ENCODE measurements at places on chromosomes 4 and X.

DNA sequence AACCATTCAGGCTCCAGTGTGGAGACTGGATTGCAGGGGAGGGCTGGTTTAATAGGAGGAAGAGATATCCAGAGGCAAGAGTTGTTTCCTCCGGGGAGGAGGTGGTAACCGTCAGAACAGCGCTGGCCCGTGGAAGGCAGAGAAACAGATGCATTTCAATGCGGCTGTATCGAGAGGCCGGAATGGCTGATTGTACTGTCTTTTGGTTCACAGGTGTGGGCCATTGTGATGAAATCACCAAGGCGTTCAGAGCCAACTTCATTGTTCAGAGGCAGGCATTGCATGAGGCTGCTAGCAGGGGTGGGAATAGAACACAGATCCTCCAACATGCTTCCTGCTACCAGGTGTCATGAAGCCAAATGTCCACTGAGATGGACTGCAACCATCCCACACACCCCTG is 53.0 kb downstream of the SHOX start:
- DNase-seq = no peak

- peak; percentile 5 for DNase-seq
Measured at GRCh38 chr4:176123710-176124407, 58.2 kb downstream of the WDR17 start.

DNA sequence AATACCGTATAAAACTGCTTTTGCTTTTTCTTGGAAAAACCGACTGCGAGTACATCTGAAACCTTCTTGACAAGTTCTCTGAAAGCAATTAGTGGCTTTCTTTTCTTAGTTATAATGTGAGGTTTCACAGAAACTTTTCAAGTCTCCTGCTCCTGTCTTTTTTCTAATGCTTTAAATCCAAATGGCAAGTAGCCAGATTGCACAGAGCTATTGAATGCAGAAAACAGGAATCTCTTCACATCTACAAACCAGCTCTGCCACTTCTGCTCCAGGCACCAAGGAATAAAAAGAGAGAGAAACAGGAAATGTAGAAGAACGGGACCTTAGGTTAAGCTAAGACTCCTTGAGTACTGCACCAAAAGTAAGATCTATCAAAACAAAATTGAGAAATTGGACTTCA is 267.3 kb upstream of the TET2 start:
- no peak for DNase-seq

GRCh38 chr4:16391196-16391595 is 164.9 kb upstream of the TAPT1 start:
- DNase-seq = no peak

GRCh38 chr4:77742054-77742453 is 77.1 kb downstream of the CNOT6L start:
- no peak for DNase-seq

DNA sequence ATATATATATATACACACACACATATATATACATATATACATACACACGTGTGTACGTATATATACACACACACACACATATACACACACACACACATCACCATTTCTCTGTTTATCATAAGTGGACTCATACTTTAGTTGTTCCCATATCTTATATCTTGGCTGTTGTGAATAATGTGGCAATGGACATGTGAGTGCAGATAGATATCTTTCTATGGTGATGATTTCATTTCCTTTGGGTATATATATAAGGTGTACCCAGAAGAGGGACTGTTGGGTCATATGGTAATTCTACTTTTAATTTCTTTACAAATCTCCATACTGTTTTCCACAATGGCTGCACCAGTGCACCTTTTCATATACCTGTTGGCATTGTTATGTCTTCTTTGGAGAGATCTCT is 105.9 kb downstream of the LARP1B start:
- no peak for DNase-seq

DNA sequence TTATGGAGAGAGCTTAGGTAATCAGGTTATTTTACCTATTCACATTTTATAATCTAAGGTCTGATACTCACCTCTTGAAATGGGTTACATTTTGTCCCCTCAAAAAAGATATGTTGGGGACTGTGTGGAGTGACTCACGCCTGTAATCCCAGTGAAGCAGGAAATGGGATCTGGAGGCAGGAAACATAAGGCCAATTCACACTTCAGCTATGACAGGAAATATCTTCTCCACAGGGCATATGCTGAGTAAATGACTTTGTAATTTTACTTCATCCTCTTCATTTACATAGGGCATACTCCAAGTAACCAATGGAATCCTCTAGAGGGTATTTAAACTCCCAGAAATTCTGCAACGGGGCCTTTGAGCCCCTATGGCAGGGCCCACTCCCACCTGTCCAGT is 54.8 kb upstream of the ZMAT1 start:
- no peak for DNase-seq

GRCh38 chr4:87543835-87544461 is 14.8 kb upstream of the SPARCL1 start:
- DNase-seq = no peak

DNA sequence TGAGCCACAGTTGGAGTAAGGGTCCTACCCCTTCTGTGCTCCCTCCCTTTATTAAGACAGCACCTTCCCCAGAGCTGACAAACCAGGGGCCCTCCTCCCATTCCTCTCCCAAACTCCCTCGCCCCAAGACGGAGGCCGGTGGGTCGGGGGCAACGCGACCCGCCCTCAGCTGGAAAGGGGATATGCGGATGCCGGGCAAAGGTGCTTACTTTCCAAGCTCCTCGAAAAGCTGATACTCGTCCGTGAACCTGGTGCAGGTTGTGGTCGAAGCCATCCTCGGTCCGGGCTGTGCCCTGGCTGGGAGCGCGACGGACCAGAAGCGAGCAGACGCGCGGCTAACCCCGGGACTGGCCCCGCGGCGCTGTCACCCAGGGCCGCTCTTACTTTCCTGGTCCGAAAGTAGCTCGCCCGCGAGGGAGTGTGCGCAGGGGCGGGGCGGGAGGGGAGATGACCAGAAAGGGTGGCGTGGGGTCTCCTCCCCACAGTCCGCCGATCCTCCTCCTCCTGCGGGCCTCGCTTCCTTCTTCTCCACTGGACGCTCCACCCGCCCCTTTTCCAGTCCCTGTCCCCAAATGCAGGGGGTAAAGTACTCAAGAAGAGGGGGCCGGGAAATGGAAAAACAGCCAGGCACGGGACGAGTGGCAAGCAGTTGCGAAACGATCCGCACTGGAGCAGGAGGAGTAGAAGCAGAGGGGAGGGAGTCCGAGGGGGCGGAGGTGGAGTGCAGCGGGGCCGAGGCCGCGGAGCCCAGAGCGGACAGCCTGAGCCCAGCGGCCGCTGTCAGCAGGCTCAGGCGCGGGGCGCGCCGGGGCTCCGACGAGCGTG is 531 bp downstream of the CAMK2D start:
- DNase-seq = peak; percentile 67

GRCh38 chr4:138021139-138021830 is 220.9 kb downstream of the SLC7A11 start:
- no peak for DNase-seq

DNA sequence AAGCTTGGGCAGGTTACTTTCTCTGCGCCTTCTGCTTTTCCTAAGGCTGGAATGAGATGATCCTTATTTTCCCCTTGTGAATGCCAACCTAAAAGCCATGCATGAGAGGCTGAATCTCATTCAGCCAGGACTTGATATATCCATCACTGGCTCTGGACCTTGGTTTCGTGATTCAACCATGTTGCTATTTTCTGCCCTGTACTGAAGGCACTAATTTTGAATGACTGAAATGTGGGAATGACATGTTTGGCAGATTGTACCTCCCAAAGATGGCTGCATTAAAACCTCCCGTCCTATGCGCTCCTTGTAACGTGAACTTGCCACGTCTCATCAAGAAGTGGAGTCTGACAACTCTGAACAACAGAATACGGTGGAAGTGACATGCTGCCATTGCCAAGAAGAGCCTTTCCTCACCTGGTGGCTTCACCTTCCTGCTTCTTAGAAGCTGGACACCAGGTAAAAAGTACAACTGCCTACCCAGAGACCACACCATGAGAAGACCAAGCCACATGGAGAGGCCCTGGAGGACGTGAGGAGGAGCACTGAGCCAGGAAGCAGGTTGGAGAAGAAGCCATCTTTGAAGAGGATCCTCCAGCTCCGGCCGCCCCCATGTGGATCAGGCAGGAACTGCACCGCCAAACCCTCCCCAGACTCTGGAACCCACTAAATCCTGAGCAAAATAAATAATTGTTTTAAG is 174.5 kb downstream of the NSUN7 start:
- peak; percentile 89 for DNase-seq
